NCI-H146 (cell line): ENCODE measurements at places on chromosomes 3 and 15.

DNA sequence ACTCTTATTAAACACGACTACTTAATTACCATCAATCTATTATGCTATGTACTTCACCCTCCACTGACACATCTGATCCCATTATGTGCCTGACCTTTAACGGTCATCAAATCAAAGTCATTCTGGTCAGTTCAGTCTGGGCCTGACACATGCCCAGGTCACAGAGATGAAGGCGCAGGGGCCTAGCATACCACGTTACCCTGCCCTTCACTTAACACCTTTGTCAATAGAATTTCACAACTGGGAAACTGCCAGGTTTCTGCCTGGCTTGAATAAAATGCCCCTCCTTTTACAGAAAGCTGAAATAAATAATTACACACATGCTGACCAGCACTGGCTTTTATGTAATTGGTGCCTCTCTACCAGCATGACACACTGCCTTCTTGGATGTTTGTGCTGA lies 39.5 kb downstream of the MECOM start:
- no peak for DNase-seq

DNA sequence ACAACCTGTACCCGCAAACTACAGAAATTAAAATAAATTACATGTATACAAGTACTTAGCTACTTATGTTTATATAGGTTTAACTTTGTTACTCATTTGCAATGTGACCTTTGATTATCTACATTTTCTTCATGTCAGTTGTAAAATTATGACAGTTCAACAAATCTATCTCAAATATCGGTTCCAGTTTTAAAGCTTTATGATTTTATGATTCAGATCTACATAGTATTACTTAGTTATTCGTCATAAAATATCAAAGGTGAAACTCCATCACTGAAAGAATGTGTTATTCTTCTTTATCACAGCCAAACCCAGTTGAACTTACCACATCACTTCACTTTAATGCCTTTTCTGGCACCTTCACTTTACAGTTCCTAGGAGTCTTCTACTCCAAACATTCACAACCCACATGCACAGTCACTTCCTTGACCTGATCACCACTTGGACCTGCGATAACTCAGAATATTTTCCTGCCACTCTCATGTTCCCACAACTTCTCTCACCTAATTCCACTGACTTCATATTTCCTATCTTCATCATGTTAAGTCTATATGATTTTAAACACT lies 47.2 kb downstream of the SLITRK3 start:
- DNase-seq: no peak

DNA sequence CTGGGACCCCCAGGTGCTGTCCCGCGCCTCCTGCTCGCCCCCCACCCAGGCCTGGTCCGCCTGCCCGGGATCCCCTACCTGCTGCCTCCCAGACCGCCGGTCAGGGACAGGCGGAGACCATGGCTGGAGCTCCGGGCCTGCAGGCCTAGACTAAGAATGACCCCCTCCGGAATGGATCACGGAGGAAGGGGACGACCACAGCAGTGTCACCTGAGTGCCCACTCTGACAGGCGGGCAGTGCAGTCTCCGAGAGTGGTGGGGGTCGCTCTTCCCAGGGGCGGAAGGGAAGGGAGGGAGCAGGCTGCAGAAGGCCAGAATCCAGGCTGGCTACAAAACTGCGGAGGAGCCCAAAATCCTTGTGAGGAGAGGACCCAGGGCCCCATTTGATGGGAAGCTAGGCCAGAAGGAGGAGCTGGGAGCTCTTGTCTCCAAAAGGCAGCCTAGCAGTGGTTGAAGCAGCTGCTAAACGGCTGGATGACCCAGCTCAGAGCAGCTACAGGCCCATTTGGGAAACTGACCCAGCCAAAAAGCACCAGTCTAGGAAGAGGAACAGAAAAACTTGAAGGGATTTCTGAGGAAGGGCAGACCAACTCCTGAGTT lies 908 bp upstream of the RAB43 start:
- DNase-seq: no peak

- DNase-seq: peak; percentile 77
These were observed 479.8 kb upstream of the TBL1XR1 start for GRCh38 chr3:177676947-177677587.

GRCh38 chr3:123914829-123915228 lies 30.7 kb upstream of the MYLK start:
- DNase-seq: no peak

- DNase-seq: no peak
These were observed 170.4 kb upstream of the LPP start for GRCh38 chr3:187983484-187984124.

GRCh38 chr3:177221744-177222143 lies 24.5 kb upstream of the TBL1XR1 start:
- no peak for DNase-seq

DNA sequence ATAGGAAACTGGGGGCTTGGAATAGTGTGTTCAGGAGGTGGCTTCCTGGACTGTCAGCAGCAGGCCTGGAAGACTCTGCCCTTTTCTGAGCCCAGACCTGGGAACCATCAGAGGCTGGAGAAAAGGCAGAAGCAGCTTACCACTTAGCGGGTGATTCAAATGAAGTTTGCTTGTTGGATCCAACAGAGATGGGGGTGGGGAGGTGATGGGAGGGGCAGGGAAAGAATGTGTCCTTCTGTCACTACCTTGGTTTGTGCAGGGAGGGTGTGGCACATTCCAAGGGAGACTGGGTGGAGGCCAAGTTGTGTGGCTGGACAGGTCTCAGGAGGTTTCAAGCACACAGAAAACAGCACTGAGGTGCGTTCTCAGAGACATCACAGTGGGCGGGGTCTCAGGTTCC lies 58.8 kb downstream of the TRAK1 start:
- DNase-seq: no peak

DNA sequence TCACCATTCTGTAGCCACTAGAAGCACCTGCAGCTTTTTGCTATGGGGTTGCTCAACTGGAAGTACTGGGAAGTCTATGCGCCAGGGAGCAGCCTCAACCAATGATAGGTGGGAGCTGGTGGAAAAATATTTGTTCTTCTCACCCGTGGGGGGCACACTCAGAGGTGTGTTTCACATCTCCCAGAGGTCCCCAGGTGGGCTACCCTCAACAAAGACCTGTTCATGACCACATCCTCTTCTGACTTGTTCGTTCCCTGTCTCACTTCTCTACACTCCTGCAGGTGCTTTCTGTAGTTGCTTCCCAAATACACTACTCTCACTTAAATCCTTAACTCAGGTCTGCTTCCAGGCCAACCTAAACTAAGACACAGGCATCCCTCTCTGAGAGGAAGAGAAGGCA lies 3.6 kb downstream of the CAMP start:
- no peak for DNase-seq

GRCh38 chr3:8480699-8481098 lies 20.9 kb upstream of the LMCD1 start:
- DNase-seq: no peak

DNA sequence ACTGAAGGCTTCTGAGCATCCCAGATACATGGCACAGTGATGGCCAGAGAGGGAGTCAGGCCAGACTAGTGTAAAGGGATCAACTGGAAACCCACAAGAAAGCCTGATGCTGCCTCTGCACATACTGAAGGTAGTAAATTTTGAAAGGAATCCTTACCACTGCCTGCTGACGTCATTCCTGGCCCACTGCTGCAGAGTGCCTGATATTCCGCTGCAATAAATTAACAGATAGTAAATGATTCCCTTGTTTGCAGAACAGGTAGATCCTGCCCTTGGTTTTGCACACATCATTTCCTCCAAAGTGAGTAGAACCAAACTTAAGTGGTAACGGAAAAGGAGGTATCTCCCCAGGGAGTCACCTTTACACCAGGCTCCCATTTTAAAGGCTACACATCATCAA lies 146.7 kb downstream of the FBN1 start:
- DNase-seq: no peak

DNA sequence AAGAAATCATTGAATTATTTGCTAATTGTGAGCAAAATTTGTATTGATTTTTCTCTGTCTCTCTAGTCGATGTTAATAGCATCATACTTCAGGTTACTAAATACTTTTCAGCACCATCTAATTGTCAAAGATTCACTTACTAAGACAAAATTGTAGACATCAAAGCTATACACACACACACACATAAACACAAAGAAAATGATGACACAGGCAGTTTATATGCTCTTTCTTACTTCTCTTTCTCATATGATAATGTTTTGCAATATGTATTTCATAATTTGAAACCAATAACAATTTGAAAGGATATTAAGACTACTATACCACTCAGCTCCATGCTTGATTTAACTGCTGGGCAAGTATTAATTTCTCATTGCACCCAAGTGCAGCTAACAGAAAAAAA lies 406.2 kb downstream of the ROBO2 start:
- DNase-seq: no peak

DNA sequence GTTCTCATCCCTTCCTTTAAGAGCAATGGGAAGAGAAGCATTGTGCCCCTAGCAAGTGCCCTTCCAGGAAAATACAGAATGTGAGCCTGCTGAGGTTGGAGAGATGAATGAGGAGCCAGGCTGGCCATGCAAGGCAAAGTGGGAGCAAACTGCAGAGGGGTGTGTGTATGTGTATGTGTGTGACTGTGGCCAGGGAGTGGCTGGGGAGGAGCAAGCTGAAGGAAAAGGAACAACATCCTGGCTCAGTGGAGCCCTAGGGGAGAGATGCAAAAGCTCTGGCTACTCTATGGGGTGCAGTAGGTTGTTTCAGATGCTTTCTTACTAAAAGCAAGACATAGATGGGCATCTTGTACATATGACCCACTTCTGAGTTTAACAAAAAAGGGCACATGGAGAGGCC lies 20.6 kb downstream of the FOXP1 start:
- DNase-seq: no peak

DNA sequence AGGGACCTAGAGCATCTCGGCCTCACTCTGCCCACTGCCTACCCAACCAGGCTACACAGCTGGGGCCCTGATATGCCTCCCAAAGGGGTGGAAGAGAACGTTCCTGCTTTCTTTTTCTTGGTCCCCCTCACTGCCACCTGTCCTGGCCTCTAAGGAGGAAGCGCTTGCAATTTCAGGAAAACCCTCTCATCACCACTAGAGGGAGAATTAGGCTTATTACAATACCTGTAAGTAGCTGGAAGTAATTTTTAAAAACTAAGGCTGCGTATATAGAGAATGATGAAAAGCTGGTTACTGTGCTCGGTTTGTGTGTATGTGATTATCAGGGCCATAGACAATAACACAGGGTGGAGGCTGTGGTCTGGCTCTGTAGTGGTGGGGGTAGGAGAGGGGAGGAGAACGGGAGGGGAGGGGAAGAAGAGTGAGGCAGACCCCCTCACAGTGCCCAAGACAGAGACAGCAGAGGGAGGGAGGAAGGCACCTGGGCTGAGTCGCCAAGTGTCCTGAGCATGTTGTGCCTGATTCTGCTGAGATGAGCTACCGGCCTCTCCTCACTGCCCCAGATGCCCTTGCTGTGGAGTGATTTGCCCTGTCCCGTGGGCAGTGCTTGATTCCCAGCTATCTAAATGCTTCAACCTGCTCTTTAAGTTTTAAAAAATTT lies 3.3 kb downstream of the GABRG3 start:
- peak; percentile 4 for DNase-seq

- no peak for DNase-seq
These were observed 23.6 kb upstream of the VIPR1 start for GRCh38 chr3:42478830-42479229.
